ENCODE measurements at places on chromosomes 6 and 20. TPM values are rescaled to one million over a fixed set of nuclear protein-coding genes. Genes with fewer than 3 reads are reported as not detected.

GRCh38 chr6:134170844-134171243 is 118.4 kb upstream of the SLC2A12 start:
- DNase-seq, result no peak

DNA sequence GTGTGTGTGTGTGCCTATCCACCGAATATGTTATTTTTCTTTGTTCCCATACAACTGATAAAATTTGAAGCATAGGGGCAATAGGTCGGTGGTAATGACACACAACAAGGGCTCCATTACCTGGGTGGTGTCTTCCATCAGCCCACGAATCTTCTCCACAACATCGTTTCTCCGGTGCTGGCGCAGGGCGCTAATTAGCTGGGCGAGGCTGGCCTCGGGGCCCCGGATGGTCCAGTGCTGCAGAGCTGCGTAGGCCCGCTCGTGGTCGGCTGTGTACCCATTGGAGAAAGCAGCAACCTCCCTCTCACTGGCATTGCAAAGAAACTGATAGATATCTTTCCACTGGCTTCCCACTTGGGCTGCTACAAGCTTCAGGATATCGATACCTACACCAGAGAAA is 56.6 kb downstream of the TNFRSF21 start:
- no peak for DNase-seq

DNA sequence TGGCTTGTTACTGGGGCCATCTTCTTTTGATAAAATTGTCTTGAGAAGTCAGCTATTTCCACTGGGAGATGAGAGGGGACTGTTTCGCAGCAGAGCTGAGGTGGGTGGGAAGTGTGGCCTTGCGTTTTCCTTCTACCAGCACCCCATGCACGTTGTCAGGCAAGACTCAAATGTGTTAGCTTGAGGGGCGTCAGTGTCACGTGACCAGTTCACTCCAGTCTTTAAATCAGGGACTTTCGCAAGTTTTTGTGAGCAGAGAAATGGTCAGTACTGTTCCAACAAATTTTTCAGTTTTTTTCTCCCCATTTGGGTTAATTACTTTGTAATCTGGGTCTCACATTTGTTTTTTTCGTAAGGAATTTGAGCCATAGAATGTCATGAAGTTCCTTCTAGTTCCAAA is 20.7 kb upstream of the ADRM1 start:
- DNase-seq, result no peak

GRCh38 chr20:63072231-63072791 is 65.5 kb upstream of the BHLHE23 start:
- DNase-seq, result no peak

LTB gene
- 0.72 TPM for total RNA-seq

MYH7B gene
- total RNA-seq, result 0.32 TPM

HMGCLL1 gene
- 4.1 TPM for total RNA-seq

- no peak for DNase-seq
Observed at GRCh38 chr6:122145246-122145645, 254.2 kb upstream of the HSF2 start.

DNA sequence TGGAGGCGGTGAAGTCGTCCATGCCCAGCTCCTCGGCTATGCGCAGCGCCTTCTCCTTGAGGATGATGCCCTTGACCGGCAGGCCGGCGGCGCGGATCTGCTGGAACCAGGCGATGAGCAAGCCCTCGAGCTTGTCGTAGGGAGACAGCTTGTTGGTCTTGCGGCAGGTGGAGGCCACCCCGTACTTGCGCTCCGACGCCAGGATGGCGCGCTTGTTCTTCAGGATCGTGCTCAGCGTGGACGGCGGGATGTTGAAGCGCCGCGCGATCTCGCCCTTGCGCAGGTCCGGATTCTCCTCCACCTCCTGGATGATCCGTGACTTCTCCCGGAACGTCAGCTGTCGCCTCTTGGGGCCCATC is 435 bp downstream of the CENPB start:
- no peak for DNase-seq

HBS1L gene
- total RNA-seq, result 49.6 TPM

DNA sequence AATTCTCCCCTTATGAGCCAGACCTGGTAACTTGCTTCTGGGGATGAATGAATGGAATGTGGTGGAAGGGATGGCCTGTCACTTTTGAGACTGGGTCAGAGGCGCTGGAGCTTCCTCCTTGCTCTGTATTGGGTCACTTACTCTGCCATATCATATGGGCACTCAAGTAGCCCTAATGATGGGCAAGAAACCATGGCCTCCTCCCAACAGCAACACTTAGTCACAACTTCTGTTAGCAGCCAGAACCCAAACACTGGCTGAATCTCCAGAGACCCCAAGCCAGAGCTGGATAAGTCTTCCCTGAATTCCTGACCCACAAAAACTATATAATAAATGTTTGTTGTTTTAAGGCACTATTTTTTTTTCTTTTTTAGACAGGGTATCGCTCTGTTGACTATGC is 5.5 kb downstream of the E2F1 start:
- no peak for DNase-seq

PDYN gene
- total RNA-seq, result not detected

ZNF334 gene
- 1.9 TPM for total RNA-seq

DNA sequence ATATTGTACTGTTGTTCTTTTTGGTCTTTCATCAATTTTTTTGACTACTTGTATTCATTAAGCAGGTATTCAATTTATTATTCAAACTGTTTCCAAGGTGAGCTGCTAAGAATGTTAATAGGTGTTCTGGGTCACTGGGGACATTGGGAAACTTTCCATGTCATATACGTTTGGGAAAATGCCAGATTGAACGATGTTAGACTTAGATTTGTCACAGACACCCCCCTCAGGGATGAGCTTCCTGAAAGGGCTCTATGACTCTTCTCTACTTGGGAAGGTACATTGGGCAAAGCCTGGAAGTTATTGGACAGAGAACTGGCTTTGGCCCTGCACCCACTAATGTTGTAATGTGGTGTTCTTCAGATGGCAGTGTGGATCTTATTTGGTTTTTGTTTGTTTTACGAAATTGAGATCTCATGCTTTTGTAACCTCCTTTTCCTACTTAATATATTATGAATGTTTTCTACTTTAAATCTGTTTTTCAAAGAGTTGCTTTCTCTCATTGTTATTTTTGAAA is 42.1 kb downstream of the PLCB4 start:
- DNase-seq, result no peak

- no peak for DNase-seq
Observed at GRCh38 chr6:20564777-20565176, 30.5 kb downstream of the CDKAL1 start.

- no peak for DNase-seq
Observed at GRCh38 chr6:20906945-20907344, 372.7 kb downstream of the CDKAL1 start.

GRCh38 chr6:44446626-44447300 is 59.3 kb downstream of the CDC5L start:
- DNase-seq, result no peak

PBOV1 gene
- total RNA-seq, result not detected

WFDC9 gene
- not detected for total RNA-seq

CASS4 gene
- 3.5 TPM for total RNA-seq

GRCh38 chr20:32189691-32190615 is 17.6 kb downstream of the PLAGL2 start:
- DNase-seq, result no peak

DNA sequence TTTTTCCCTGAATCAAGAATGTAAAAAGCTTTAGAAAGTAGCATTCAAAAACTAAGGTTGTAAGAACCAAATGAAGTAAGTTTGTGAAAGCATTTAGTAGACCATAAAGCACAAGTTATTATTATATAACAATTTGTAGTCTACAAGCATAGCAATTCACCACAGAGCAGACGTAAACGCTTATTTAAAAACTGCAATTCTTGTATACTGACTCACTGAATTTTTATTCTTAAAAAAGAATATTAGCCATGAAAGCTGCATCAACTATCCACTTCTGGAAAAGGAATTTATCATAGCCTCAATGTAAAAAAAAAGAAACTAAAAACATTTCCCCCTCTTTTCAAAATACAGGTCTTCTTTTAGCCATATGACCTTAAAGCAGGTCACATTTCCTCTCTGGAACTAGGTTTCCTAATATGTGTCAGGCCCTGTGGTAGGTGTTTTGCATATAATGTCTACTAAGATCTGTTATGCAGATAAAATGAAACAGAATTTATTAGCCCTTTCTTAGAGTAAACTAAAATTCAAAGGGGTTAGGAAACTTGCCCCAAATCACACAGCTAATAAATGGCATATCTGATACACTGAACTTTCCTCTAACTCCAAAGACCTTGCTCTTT is 2.1 kb downstream of the MAP3K7 start:
- no peak for DNase-seq

SLC22A2 gene
- not detected for total RNA-seq

MYLK4 gene
- total RNA-seq, result 0.79 TPM

DNA sequence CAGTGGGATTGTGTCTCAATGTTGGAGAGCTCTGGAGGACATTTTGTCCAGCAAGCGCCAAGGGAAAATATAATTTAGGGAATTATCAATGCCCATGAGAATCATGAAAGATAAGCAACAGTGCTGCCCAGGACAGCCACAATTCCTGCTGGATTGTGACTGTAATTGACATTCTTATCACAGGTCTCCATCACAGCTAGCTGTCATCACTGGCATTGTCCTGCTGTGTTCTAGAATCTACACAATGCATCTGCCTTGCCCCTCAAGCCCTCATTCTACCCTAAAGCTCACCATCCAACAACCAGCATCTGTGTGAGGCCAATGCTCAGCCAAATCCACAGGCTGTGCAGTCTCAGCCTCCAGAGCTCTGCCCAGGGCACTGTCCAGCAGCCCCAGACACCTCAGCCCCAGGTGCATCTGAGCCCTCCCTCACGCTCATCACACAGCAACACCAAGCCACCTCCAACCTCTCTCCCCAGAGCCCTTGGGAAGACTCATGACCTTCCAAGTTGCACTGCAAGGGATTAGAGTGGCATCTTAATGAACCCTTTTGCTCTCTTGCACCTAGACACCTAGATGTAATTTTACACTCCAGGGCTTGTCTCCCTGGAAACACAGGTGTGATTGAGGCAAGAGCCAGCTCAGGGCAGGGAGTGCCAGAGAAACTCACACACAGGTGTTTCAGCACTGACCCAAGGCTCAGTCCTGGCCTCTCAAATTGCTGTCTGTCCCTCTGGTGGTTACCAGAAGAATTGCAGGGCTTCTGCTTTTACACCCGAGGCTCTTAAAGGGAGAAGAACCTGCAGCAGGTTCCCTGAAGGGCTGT is 85.2 kb upstream of the PHACTR3 start:
- DNase-seq, result no peak

C6orf62 gene
- total RNA-seq, result 81.3 TPM

DNA sequence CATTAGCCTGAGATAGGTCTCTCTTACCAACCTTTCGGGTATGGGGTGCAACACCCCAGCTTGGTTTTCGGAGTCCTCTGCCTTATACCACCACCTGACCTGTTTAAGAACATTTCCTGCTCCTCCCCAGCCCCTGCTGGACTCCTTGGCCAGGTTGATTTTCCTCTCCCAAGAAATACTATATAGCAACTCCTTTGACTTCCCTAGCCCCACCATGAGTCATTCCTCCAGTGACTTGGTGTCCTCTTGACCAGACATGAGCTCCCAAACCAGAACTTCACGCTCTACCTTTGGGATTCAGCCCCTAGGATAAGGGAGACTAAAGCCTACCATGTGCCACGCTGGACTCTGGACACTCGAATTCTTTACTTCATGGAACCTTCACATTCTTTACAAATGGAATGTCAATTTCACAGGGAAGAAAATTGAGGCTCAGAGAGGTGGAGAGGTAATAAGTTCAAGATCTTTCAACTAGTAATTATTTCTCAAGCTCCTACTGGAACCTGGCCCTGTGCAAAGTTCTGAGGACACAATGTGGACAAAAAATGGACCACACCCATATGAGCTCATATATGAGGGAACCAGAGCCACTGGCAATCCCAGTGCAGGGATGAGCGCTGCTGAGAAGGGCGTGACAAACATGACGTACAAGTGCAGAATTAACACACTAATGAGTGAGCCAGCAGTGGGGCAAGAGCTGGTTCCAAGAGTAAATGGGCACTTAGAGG is 48.2 kb downstream of the SIRPA start:
- DNase-seq, result no peak

DNA sequence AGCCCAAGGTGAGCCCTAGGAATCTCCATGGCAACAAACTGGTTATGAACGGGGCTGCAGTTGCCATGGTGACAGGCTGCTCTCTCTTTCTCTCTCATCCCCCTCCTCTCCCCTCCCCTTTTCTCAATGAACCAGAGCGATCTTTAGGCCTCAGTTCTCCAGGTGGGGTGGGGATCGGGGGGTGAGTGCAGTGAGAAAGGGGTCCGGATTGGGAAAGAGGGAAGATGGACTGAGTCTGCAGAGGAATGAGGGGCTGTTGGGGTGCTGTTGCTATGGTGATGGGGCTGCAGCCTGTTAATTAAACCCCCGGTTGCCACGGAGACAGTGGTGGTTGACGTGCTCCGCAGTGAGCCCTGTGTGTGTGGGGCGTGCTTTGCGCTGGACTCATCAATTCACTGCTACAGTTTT is 3.6 kb upstream of the SLC12A5 start:
- no peak for DNase-seq

GRCh38 chr6:165841153-165841558 is 178.1 kb upstream of the PDE10A start:
- no peak for DNase-seq

CFAP61 gene
- total RNA-seq, result not detected

DNA sequence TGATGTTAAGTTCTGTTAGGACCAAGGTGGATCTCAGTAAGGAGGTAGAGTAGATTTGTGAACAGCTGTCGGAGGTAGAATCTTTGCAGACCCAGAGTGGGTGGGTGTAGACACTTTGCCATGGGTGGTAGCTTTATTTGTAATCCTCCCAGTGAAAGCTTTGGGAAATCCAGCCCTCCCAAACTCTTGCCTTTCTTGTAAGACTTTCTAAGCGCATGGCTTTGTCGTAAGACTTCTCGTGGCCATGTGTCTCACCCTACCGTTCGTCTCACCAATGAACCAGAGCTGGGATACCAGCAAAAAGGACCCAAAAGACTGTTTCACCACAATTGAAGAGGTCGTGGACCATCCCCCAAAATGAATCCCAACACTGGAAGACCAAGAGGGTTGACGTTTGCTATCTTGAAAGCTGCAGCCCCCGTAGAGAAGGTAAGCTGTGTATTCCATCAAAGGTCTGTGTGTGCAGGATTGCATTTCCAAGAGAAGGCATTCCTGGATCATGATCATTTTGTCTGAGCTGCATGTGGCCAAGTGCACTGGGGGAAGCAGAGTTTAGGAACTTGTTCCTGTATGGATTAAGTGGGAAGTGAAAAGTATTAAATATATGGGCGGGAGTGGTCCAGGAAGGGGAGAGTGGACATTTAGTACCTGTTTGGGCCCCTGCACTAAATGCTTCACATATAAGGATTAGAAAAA is 5.8 kb upstream of the TMEM14A start:
- DNase-seq, result no peak

DNA sequence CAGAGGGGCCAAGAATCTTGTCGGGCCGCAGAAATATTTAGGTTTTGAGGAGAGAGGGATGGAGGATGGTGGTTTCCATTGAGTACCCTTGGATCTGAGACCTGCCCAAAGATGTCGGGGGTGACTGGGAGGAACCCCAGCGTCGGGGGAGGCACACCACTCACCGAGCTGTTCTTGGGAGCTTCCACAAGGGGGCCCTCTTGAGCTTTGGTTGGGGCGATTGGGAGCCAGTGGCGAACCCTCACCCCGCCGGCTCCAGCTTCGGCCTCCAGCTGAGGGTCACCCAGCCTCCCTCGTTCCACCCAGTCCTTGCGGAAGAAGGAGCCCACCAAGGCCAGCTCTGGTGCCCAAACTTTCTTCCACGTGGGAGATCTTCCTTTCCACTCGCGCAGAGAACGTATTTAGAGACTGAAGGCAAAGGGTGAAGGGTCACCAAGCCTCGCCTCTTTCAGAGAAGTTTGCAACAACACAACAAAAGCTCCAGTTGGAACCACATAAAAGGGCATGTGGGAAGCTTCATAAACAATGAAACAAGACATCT is 33.6 kb downstream of the APCDD1L start:
- no peak for DNase-seq

BAK1 gene
- 6.9 TPM for total RNA-seq

Measured in omental fat pad (tissue), 4 donors.